ENCODE measurements at places on chromosomes 1 and 21.

DNA sequence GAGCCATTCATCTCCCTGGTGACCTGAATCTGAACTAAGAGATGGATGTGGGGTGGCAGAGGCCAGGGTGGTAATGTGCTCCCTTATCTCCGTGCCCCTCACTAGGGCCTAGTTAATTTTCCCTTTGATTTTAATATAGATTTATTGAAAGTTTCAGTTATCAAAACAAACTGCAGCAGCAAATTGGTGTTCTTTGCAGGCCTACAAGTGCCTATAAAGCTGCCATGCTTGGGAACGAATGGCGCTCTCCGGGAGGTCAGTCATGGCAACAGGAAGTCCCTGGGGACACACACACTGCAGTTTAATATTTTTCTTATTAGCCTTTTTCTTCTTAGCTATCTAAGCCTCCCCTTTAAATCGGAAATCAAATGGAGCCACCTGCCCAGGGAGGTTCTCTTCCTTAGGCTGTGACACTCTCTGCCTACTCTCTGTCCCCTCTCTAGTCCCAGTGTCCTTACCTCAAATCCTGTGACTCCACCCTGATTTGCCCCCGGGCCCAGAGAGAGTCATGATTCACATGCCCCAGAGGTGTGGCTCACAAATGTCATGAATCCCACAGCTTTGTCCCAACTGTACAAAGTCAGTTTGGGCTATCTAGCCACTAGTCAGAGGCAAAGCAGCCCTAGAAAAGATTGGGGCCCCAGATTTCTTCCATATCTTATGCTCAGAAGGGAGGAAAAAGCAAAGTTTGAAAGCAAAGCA is 4.3 kb upstream of the ERI3 start:
- no peak for DNase-seq

GRCh38 chr1:109959974-109960744 is 24.4 kb upstream of the AHCYL1 start:
- DNase-seq = peak; percentile 90

- no peak for DNase-seq
Measured at GRCh38 chr1:83958704-83959103, 40.2 kb downstream of the TTLL7 start.

DNA sequence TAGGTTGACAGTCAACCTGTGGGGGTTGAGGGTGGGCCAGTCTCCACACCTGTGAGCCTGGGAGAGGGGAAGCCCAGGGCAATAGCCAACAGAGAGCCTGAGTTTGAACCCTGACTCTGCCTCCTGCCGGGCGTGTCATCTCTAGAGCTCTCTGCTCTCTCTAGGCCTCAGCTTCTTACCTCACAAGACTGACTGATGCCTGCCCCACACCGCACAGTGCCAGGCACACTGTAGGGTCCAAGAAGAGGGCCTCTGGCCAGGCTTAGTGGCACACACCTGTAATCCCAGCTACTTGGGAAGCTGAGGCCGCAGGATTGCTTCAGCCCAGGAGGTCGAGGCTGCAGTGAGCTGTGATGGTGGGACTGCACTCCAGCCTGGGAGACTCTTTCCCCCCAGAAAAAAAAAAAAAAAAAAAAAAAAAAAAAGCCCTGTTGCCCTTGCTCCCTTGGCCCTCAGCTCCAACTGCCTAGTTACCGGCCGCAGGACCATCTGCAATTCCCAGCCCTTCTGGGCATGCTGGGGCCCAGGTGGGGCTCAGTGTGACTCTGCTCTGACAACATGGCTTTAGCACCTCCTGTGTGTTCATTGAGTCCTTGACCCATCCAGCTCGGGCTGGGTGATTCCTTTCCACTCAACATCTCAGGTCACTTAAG is 25.1 kb downstream of the GRHL3 start:
- DNase-seq = no peak
